ENCODE measurements at places on chromosomes 7 and 10.

DNA sequence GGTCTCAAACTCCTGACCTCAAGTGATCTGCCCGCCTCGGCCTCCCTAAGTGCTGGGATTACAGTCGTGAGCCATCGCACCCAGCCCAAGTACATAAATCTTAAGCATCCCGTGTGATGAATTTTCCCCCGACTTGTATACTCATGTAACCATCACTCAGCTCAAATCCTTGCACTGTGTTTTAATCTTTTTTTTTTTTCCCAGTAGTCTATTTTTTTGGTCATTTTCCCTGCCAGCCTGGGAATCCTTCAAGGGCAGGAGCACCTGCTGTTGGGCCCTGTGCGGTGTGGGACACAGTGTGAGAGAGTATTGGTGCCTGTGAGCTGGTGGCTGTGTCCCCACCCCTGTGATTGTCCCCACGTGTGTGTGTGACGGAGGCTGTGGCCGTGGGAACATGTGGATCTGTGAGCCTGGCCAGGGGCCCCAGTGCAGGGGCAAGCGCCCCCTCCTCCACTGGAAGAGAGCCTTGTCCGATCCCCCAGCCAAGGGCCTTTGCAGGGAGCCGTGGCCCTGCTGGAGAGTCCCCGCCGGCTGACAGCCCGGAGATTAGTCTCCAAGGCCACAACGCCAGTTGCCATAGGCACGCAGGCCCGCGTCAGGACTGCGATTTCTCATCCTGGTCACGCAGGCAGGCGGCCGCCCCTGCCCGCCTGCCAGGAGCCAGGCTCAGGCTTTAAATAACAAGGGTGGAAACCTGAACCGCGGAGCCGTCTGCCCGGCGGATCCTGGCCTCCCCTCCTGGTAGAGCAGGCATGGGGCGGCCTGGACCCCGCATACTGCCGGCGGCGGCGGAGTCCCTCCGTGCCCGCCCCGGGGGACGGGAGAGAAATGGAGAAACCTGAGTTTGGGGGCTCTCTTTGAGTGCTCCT, 26.5 kb downstream of the GTF2IRD1 start:
- no peak for DNase-seq

GRCh38 chr10:126969310-126969709, 64.1 kb downstream of the DOCK1 start:
- DNase-seq: no peak

DNA sequence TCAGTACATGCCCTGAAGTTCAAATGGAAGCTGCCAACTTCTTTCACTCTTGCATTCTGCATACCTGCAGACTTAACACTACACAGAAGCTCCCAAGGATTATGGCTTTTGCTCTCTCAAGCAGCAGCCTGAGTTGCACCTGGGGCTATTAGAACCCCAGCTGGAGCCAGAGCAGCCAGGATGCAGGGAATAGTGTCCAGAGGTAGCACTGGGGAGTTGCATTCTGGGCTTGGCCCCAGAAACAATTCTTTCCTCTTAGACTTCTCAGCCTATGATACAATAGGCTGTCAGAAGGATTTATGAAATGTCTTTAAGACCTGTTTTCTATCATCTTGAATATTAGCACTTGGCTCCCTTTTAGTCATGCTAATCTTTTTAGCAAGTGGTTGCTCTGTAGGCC, 886.7 kb upstream of the GHITM start:
- DNase-seq: no peak

DNA sequence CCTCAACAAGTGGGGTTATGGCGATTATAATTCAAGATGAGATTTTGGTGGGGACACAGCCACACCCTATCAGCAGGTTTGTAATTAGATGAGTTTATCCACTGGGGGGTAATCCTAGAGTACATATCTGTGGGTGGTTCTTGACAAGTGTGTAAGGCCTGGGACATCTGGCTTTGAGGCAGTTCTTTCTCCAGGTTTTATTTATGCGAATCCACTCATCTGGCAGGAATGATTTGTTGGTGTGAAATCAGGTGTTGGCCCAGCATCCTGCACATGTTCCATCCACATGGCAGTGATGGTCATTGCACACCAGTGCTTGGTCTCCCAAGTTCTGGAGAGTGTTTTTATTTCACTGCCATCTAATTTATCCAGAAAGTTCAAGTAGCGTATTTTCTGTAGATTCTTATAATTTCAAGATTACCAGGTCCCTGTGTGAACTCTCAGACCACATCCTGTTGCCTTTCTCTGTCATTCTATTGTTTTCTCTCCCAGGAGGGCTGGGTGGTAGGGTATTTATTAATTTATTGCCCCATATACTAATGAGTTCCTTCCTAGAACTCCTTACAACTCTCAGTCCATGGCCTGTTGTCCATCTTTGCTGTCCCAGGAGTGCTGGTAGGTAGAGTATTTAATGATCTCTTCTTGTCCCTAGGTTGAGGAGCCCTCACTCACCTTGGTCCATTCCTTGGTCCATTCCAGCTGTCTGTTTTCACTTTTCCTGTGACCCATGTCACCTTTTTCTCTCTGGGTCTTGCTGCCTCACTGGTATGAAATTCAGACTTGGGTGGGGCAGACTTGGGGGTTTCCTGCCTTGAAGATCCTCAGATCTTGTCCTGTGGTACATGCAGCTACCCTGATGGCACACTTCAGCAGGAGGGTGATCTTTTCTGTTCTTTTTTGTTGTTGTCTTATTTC, 10.4 kb downstream of the RALA start:
- DNase-seq: no peak

- no peak for DNase-seq
Observed at GRCh38 chr10:36349445-36350078, 707.5 kb upstream of the FZD8 start.

DNA sequence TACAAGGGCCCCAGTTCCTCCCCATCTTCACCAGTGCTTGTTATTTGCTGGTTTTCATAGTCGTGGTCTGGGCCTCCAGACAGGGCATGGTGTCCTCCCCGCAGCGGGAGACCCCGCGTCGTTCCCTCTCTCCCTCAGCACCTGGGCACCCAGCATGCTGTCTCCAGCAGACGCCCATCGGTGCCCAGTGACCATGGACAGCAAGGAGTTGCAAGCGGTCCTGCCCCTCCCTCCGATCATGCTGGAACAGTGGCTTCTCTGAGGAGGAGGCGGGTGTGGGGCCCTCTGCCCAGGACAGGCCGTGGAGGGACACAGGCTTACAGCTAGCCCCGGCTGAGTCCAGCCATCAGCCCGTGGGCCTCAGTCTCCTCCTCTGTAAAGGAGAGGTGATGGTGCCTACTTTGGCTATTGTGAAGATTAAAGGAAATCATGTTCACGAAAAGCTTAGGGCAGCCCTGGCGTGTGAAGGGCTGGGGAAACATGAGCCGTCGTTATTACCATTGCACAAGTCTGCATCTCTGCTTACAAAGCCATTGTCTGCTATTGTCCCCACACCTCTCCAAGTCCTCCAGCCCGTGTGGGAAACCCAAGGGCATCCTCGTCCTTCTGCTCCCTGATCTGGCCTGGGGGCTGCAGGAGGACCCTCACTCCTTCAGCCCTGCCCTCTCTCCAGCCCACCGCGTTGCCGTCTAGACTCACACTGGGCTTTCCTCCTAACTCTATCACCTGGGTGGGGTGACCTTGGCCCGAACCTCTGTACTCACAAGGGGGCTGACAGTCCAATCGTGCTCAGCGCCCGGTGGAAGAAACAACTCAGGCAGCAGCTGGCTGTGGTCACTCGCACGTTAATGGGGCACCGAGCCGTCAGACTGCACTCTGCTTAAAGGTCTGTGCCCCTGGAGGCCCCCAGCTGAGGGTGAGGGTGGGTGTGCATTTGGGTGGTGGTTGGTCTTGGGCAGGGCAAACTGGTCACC, 29.9 kb downstream of the EN2 start:
- no peak for DNase-seq

DNA sequence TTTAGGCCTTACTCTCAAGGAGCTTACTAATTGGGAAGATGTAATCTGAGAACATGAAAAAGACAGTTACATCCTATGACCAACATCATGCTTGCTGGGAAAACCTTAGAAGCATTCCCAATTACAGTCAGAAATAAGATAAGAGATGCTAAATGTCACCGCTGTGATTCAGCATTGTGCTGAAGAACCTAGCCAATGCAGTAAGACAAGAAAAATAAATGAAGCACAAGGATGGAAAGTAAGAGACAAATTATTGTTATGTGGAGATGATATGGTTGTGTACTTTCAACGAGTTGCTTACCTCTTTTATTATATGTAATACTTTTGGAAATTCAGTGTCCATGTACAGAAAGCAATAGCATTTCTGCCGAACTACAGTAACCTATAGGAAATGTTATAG, 104.8 kb downstream of the RBM20 start:
- DNase-seq: no peak

GRCh38 chr7:143013473-143013872, 13.5 kb downstream of the OR9A2 start:
- DNase-seq: no peak

- DNase-seq: no peak
Observed at GRCh38 chr10:48279081-48279751, 4.7 kb upstream of the FRMPD2 start.

- DNase-seq: no peak
Observed at GRCh38 chr10:3500408-3500856, 284.6 kb downstream of the KLF6 start.

DNA sequence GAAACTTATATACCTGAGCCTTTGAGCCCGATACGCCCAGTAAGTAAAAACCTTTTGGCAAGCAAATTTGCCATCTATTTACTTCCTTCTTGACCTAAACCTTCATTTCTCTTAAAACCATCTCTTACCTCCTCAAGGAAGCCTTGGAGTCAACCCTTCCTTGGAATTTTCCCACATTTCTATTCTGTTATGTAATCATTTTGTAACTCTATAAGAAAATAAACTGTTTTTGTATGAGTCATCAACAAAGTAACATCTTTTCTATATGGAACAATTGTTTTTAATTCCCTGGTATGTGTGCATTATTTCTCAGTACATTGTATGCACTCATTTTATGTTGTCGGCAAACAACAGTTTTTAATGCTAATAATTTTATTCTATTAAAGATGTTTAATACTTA, 162.0 kb downstream of the TEX36 start:
- no peak for DNase-seq

- DNase-seq: no peak
Observed at GRCh38 chr10:104109908-104110662, 11.9 kb upstream of the SFR1 start.

- no peak for DNase-seq
Observed at GRCh38 chr7:84595026-84595425, 400.4 kb upstream of the SEMA3A start.

GRCh38 chr7:130048906-130049305, 2.3 kb downstream of the ZC3HC1 start:
- DNase-seq: no peak

DNA sequence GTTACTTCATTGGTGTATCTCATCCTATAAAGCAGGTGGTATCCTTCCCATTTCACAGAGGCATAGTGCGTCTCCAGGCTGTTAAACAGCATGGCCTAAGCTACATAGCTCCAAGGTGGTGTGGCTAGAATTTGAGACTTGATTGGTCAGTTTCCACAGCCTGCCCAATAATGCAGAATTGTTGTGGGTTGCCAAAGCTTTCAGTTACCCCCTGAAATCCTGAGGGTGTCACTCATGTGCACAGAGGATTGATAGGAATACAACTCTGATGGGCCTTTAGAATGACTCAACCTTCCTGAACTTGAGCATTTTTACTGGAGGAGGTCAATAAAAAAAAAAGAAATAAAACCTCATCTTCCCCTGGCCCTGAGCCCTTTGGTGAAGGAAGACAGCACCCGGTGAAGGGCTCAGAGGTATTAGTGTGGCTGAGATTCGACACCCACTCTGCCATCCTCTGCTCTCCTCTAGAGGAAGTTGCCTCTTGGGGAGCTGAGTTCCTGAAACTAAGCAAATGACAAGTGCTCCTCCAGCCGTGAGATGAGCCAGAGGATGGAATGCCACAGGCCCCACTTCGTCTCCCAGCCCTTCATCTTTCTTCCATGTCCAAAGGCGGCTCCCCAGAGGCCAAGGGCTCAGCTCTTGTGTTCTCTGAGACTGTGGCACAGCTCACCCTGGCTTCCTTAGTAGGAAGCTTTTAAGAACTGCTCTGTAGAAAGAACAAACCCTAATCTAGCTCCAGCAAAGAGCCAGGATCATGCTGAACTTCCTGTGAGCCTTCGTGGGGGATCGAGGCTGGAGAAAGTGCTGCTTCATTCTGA, 1.0 kb downstream of the ACSL5 start:
- no peak for DNase-seq

DNA sequence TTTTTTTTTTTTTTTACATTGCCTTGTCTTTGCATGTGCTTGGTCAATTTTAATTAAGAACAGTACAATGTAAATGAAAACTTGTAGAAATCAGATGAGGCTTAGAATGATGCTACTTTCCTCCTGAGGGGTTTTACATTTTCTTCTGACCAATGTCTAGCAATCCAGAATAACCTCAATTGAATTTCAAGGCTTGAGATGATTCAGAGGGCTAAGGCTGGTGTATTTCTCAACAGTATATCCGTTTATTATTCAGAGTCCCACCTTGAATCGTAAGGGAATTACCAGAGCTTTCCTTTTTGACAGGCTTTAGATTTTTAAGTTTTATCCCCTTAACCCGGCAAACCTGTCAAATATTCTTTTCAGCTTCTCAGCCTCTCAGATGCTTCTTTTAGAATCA, 231.2 kb upstream of the STK17A start:
- no peak for DNase-seq

DNA sequence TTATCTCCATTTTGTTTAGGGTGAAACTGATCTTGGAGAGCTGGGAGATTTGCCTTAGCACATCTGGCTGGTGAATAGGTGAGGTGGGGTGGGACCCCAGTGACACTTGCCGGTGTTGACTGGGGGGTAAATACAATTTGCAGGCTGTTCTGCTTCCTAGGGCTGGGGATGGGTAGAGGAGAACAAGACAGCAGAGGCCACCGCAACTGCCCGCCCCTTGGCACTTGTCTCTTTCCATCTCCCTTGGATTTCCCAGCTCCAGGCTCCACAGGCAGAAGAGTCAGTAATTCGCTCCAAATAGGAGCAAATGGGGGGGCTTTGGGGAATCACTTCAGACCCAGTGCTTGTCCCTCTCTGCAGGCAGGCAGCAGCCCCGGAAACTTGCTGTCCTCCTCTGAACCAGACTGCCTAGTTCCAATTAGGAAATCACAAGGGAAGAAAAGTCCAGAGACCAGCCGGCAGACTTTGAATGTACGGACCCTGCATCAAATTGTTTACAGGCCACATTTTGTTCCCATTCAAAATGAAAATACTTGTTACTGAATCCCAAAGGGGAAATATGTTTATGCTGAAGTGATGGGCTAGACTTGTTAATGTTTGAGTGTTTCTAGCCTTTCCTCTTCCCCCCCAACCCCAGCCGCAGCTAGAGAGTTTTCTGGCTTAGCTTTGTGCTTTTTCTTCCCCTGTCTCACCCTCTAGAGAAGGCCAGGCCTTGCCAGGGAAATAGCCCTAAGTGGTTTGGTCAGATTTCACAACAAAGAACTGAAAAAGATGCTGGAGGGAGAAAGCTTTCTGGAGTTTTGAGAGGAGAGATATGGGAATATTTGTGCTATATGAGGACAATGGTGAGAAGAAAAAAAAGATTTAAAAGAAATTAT, 10.0 kb upstream of the INPP5F start:
- DNase-seq: no peak

- no peak for DNase-seq
Observed at GRCh38 chr7:104207348-104207730, 474 bp downstream of the ORC5 start.

Data from stimulated activated CD8-positive, alpha-beta memory T cell treated with anti-CD3 and anti-CD28 coated beads, Interleukin-7, amount 100 ng/mL, for 48 hours (primary cell).